ENCODE measurements at places on chromosomes 12 and 14. TPM values are rescaled to one million over a fixed set of nuclear protein-coding genes. Genes with fewer than 3 reads are reported as not detected.

RAD9B gene
- total RNA-seq, result 0.23 TPM

CFAP54 gene
- 2.4 TPM for total RNA-seq

AQP6 gene
- under 0.01 TPM for total RNA-seq

OR4L1 gene
- total RNA-seq, result not detected

- H3K4me3 ChIP-seq, result peak overlapping the region; percentile 59
- H3K27me3 ChIP-seq, result no peaks in the 10 kb centered on the region
These were observed 532 bp downstream of the FKBP11 start for GRCh38 chr12:48924617-48925303.

DNA sequence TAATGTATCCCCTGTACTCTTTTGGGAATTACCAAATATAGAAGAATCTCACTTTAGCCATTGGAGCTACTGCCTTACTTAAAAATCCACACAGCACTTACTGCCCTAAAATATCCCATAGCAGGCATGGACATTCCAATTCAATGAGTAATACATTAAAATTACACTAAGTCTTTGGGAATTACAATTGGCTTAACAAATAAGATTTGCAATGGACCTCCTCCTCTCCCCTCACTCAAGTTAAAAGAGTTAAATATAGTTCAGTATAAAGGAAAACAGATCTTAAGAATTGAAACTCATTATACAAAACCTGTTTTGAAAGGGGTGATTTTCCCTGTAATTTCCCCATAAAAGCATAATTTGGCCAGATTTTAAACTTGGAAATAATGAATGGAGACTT, 477.1 kb downstream of the SLC16A7 start:
- no peak overlapping the region for H3K27ac ChIP-seq
- DNase-seq, result no peak
- H3K4me1 ChIP-seq, result no peaks in the 10 kb centered on the region
- no peak overlapping the region for H3K4me3 ChIP-seq
- no peaks in the 10 kb centered on the region for H3K27me3 ChIP-seq

- no peaks in the 10 kb centered on the region for H3K27me3 ChIP-seq
- H3K4me3 ChIP-seq, result no peak overlapping the region
- H3K4me1 ChIP-seq, result no peaks in the 10 kb centered on the region
- H3K27ac ChIP-seq, result no peak overlapping the region
- no peaks in the 10 kb centered on the region for H3K36me3 ChIP-seq
These were observed 327.6 kb downstream of the SOX5 start for GRCh38 chr12:23621900-23622299.

DNA sequence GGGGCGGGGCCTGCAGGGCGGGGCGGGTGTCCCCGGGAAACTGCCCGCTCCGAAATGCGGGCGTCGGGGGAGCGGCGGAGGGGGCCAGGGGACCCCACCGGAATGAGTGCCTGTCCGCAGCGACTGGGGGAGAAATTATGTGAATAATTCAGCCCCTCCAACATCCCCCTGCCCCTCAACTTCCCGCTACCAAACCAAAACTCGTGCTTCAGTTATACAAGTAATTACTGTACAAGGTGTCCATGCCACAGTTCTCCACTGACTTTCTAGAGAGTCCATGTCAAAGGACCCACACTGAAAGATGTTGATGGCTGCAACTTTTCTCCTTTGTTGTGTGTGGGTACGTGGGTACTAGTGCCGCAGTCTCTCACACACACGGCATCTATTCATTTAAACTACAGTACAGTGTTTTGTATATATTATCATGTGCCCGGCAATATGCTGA, 414 bp upstream of the CDK17 start:
- H3K27me3 ChIP-seq, result no peaks in the 10 kb centered on the region
- H3K27ac ChIP-seq, result peak overlapping the region; percentile 96
- no peaks in the 10 kb centered on the region for H3K4me1 ChIP-seq
- no peak for DNase-seq
- peak overlapping the region; percentile 94 for H3K4me3 ChIP-seq
- no peaks in the 10 kb centered on the region for H3K36me3 ChIP-seq

DNA sequence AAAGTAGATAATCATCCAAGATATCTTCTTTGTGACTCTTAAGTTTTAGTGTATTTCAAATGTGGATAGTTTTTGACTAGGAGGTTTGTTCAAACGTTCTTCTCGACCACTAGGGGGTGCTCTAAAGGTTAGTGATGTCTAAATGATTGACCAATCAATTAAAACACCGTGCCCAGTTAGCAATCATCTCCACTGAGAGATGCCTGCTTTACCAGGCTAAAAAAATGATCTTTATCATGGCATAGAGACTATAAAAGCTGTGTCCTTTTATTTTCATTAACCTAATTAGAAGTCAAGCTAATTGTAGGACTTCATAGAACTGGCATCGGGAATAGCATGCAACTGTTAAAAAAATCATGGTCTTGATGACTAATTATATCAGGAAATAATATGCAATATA, 153.9 kb downstream of the PRKCH start:
- peaks cover 19% of the 10 kb centered on the region for H3K4me1 ChIP-seq
- no peak overlapping the region for H3K27ac ChIP-seq
- no peak for DNase-seq
- no peak overlapping the region for H3K4me3 ChIP-seq
- no peaks in the 10 kb centered on the region for H3K36me3 ChIP-seq

DNA sequence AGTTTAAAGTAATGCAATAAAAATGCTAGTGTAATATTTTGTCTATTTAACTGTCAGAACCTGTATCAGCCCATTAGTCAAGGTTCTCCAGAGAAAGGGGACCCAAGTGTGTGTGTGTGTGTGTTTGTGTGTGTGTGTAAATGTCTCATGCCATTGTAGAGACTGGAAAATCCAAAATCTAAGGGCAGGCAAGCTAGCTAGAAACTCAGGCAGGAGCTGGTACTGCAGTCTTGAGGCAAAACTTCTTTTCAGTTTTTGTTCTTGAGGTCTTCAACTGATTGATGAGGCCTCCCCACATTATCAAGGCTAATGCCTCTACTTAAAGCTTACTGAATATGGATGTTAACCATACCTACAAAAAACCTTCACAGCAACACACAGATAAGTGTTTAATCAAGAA, 126.7 kb downstream of the PRKD1 start:
- H3K36me3 ChIP-seq, result no peaks in the 10 kb centered on the region
- H3K4me1 ChIP-seq, result no peaks in the 10 kb centered on the region
- H3K4me3 ChIP-seq, result no peak overlapping the region
- DNase-seq, result no peak

GRCh38 chr14:78758333-78758732, 588.2 kb downstream of the NRXN3 start:
- no peak overlapping the region for H3K4me3 ChIP-seq
- DNase-seq, result no peak
- no peak overlapping the region for H3K27ac ChIP-seq
- no peaks in the 10 kb centered on the region for H3K36me3 ChIP-seq
- H3K27me3 ChIP-seq, result no peaks in the 10 kb centered on the region
- no peaks in the 10 kb centered on the region for H3K4me1 ChIP-seq

GRCh38 chr14:27634056-27634970, 1036.5 kb upstream of the NOVA1 start:
- H3K4me1 ChIP-seq, result no peaks in the 10 kb centered on the region
- no peak for DNase-seq
- H3K27ac ChIP-seq, result no peak overlapping the region
- no peaks in the 10 kb centered on the region for H3K27me3 ChIP-seq
- no peaks in the 10 kb centered on the region for H3K36me3 ChIP-seq
- H3K4me3 ChIP-seq, result no peak overlapping the region

DNA sequence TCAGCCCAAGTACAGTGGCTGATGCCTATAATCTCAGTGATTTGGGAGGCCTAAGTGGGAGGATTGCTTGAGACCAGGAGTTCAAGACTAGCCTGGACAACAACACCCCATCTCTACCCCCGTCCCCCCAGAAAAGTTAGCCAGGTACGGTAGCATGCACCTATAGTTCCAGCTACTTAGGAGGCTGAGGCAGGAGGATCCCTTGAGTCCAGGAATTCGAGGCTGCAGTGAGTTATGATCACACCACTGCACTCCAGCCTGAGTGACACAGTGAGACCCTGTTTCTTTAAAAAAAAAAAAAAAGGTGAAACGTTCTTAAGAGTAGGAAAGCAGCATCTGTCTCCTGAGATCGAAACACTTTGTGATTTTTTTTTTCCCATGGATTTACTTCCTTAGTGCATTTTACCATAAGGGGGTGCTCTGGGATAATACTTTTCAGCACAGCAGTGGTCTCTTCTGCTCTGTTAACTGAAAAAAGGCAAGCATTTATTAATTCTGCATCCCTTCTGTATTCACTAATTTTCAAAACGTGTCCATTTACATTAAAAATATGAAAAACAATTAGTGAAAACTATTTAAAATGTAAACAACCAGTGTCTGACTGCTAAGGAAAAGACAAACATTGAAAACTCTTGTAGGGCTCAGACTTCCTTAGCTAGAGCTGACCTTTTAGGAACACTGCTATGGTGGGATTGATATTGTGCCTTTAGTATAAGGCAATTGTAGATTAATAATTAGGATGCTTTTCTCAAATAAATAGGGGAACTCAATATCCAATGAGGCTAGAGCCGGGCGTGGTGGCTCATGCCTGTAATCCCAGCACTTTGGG, 31.2 kb upstream of the USP44 start:
- H3K27ac ChIP-seq, result no peak overlapping the region
- no peaks in the 10 kb centered on the region for H3K27me3 ChIP-seq
- H3K36me3 ChIP-seq, result no peaks in the 10 kb centered on the region
- H3K4me1 ChIP-seq, result no peaks in the 10 kb centered on the region

GRCh38 chr12:6540181-6540877, 6.0 kb downstream of the GAPDH start:
- peak overlapping the region; percentile 9 for H3K27ac ChIP-seq
- H3K36me3 ChIP-seq, result no peaks in the 10 kb centered on the region
- H3K4me1 ChIP-seq, result peaks cover 7% of the 10 kb centered on the region
- no peak overlapping the region for H3K4me3 ChIP-seq
- DNase-seq, result peak; percentile 89

GRCh38 chr14:77579065-77579464, 37.4 kb downstream of the SPTLC2 start:
- no peaks in the 10 kb centered on the region for H3K36me3 ChIP-seq
- no peaks in the 10 kb centered on the region for H3K27me3 ChIP-seq
- H3K27ac ChIP-seq, result no peak overlapping the region
- no peak for DNase-seq
- no peak overlapping the region for H3K4me3 ChIP-seq

DNA sequence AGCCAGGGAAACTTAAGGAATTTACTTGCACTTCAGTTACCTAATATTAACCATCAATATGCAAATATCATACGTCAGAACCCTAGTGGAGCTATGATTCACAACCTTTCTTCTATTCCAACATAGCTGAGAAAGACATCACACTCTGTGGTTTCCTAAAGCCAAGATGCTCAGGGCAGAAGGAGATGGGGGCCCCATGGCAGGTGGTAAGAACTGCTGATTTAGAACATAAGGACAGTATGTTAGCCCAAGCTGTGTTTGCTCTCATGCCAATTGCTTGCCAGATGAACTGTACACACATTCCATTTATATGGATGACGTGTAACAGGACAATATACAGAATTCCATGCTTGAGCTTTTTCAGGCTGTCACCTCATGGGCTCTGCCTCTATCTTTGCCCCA, 34.6 kb downstream of the HECTD4 start:
- no peak for DNase-seq
- no peaks in the 10 kb centered on the region for H3K27me3 ChIP-seq
- H3K36me3 ChIP-seq, result no peaks in the 10 kb centered on the region

- no peak for DNase-seq
- H3K27me3 ChIP-seq, result no peaks in the 10 kb centered on the region
- no peaks in the 10 kb centered on the region for H3K36me3 ChIP-seq
- peaks cover 7% of the 10 kb centered on the region for H3K4me1 ChIP-seq
- no peak overlapping the region for H3K27ac ChIP-seq
These were observed 76.4 kb downstream of the PAPOLA start for GRCh38 chr14:96578619-96579018.

GRCh38 chr12:60070552-60070951, 474.7 kb downstream of the SLC16A7 start:
- H3K27ac ChIP-seq, result no peak overlapping the region
- H3K27me3 ChIP-seq, result peaks cover under 1% of the 10 kb centered on the region
- no peaks in the 10 kb centered on the region for H3K36me3 ChIP-seq
- no peak for DNase-seq
- H3K4me3 ChIP-seq, result no peak overlapping the region

DNA sequence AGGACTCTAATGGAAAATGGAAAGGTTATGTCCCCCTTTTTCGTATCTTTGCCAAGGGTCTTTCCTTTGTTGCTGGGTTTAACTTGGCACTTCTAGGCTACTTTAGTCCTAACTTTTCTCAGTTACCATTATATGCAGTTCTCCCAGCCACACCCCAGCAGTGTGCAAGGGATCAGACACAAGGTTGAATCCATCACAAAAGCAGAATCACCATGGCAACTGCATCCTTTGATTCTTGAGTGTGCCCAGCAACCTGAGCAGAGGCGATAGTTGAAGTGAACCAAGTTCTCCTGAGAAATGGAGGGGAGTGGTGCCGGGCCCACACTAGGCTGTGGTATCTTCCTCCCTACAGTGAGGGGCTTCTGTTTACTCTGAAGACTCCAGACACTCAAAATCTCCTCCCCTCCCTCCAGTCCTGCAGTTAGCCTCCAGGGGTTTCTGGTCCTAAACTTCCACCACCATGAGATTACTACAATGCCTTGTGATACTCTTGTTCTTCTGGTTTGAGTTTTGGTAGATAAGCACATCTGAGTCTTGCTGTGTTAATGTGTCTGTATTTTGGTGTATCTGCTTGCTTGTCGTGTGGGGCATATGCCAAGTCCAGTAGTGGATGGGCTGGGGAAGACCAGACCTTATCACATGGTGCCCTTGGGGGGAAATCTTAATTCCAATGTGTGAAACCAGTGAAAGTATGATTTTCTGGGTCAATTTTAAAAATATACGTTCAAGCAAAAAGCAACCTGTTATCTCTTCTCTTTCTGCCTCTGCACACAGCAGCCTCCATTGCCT, 183.9 kb downstream of the CACNA1C start:
- H3K27me3 ChIP-seq, result no peaks in the 10 kb centered on the region
- no peak overlapping the region for H3K4me3 ChIP-seq
- no peak overlapping the region for H3K27ac ChIP-seq
- no peaks in the 10 kb centered on the region for H3K4me1 ChIP-seq
- DNase-seq, result no peak
- H3K36me3 ChIP-seq, result no peaks in the 10 kb centered on the region

GRCh38 chr14:55581342-55581771, 1.4 kb downstream of the KTN1 start:
- H3K4me1 ChIP-seq, result peaks cover 9% of the 10 kb centered on the region
- H3K36me3 ChIP-seq, result no peaks in the 10 kb centered on the region
- no peak for DNase-seq
- H3K27me3 ChIP-seq, result no peaks in the 10 kb centered on the region
- H3K27ac ChIP-seq, result peak overlapping the region; percentile 93
- H3K4me3 ChIP-seq, result peak overlapping the region; percentile 51

DNA sequence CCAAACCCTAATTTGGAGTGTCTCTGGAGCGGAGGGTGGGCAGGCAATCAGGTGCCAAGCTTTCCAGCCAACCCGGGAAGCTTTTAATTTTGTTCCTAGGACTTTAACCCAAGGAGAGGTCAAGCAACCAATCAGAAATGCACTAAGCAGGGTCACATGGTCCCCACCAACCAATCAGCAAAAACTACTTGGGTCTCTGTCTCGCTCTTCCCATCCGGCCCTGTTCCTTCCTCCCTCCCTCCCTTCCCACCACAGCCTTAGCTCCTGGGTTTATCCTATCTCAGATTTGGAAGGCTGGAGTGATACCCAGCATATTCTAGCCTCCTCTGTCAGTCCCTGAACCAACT, 7.3 kb downstream of the HOXC5 start:
- no peaks in the 10 kb centered on the region for H3K36me3 ChIP-seq
- no peak overlapping the region for H3K4me3 ChIP-seq
- peaks cover 26% of the 10 kb centered on the region for H3K4me1 ChIP-seq
- H3K27ac ChIP-seq, result no peak overlapping the region

GRCh38 chr12:99910342-99910741, 74.4 kb downstream of the ANKS1B start:
- no peak for DNase-seq
- no peaks in the 10 kb centered on the region for H3K36me3 ChIP-seq
- no peak overlapping the region for H3K27ac ChIP-seq
- H3K4me3 ChIP-seq, result no peak overlapping the region

Measured in ovary (tissue), 10 donors.